ENCODE measurements at places on chromosomes 7 and 10.

DNA sequence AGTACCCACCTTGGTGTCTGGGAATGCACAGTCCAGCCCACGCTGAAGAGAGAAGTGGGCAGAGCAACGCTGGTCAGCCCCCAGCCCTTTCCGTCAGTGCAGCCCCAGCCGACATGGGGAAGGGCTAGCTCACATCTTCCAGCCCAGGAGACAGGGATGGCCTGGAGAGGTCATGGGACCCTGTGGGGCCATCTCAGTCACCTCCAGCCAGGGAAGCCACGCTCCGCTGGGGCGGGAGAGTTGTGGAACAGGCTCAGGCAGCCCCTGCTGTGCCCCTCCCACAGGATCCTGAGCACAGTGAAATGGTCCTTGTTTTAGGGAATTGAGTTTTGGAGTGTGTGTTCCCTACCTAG, 85.1 kb downstream of the PAXIP1 start:
- no peak for DNase-seq

DNA sequence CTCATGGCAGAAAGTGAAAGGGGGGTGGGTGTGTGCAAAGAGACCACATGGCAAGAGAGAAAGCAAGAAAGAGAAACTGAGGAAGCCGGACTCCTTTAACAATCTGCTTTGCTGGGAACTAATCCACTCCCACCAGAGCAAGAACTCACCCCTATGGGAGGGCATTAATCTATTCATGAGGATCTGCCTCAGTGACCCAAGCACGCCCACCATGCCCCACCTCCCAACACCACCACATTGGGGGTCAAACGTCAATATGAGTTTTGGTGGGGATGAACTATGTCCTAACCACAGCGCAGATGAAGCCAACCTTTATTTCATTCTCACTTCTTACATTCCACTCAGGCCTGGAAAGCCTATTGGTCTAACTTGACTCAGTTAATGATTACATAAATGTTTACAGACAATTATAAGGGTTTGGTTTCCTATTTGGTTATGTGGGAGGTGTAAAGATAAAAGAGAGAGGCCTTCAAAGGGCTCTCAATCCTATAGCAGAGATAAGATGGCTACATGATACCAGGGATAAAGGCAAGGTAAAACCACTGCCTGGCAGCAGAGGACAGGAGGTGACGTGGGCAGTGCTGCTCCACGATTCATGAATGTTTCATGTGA, 601.8 kb downstream of the PARD3 start:
- no peak for DNase-seq

DNA sequence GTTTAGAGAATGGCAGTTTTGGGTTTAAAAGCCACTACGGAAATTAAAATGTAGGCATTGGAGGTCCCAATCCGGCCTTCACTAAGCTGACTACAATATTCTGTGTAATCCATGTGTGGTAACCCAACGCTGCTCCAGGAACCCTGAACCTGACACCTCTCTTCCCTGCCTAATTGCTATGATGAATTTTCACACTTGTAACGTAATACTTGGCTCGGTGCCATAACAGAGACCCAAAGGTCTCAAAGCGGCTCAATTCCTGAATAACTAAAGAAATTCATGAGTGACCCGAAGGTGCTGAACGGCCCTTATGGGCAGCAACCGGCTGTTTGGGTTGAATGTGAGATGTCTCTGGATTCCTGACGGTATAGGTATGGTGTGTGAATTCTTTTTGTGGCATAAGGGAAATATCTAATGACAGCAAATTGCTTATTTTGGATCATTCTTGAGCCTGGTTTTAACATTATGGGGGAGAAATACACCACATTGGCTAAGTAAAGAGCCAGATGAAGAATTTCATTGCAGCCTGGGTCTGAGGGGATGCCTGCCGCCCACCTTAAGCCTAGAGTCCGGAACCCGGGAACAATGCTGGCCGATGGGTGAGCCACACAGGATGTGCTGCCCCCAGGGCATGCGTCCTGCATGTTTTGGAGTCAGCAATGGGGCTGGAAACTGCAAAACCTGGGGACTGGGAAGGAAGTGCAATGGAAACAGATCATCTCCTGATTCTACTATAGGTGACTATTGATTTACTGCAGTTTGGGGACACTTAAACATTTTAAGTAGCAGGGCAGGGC, 69.7 kb upstream of the FZD8 start:
- no peak for DNase-seq

- no peak for DNase-seq
These were observed 30.3 kb downstream of the C1GALT1 start for GRCh38 chr7:7212612-7213011.

DNA sequence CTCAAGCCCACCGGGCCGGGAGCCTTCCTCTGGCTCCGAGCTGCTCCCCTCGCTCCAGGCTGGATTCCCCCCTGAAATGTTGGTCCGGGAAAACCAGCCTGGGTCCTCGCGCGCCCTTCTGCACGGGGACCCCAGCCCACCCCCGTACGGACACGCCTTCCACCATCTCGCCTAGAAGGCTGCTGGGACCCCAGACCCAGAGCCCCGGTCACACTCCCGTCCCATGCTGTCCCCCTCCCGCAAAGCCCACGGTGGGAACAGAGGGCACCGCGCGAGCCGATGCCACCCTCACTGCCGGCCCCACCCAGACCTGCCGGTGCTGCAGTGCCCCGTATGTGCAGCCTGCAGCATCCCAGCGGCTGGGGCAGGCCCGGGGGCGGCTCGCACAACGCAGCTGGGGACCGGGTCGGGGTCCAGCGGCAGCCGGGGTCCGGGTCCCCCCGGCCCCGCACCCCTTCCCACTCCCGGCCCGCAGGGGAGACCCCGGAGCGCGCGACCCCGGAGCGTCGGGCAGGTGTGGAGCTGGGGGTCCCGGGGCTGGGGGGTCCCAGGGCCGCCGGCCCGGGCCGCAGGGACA, 871 bp downstream of the SPOCK2 start:
- no peak for DNase-seq

- DNase-seq, result no peak
These were observed 59.4 kb upstream of the UCN3 start for GRCh38 chr10:5305374-5305773.

- no peak for DNase-seq
These were observed 119.4 kb downstream of the COL28A1 start for GRCh38 chr7:7416031-7416858.

DNA sequence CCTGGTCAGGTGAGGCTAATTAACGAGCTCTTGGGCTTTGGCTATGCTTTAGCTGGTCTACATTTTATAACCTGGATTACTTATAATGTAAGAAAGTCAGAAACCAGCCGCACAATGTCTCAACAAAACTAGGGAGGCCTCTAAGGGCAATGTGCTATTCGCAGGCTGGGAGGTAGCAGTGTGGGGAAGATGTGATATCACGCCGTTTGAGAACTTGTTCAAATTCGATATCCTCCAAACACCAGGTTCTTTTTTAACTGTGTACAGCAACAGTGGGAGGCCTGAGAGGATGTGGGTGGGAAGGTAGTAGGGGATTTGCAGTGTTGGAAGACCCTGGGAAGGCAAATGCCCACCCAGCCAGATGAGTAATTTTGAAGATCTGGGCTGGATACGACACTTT, 184.5 kb downstream of the JAZF1 start:
- no peak for DNase-seq

DNA sequence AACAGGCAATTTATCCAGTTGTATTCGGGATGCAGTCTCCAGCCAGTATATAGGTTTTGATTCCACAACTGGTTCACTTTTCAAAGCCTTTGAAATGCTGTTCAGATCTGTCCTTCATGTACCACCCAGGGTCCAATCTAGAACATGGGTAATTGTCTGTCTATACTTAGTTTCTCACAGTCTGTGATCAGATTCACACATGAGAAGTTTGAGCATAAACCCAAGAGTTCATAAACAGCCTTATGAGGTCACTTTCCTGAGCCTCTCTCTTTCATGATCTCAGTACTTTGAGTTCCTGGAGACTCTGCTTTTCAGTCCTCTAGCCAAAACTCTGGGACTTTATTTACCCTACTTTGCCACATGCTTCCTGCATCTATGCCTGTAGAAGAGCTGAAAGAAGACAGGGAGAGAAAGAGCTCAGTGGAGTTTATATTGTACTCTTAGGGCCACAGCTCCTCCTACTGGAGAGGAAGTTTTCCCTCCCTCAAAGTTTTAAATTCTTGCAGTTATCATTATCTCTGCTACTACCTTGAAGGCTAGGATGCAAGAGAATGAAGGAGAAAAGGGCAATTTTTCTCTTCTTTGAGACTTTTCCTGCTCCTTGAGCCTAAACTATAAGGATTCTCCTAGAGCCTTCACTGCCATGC, 172.0 kb downstream of the ZEB1 start:
- DNase-seq, result no peak

DNA sequence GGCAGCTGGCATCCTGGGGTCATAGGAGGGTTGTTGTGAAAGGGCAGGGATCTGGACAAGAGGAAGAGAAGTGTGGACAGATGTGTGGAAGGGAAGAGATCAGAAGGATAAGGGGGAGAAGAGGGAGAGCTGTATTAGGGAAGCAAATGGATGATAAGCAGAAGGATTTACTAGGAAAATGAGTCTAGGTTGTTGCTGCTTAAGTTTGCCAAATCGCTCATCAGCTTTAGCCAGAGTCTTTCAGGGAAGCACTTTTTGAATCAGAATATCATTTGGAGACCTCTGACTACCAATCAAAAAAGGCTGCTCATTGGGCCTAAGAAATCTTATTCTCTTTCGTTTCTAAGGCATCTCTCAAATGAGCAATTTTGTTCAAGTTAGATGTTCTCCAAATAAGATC, 2.6 kb upstream of the CSGALNACT2 start:
- no peak for DNase-seq
